Bronchial smooth muscle cell (primary cell): ENCODE measurements at places on chromosomes 3 and 15. TPM values are rescaled to one million over a fixed set of nuclear protein-coding genes. Genes with fewer than 3 reads are reported as not detected.

Gene SNURF
- total RNA-seq, result 87.3 and 257 TPM in 2 replicates

Gene ZIC4
- under 0.01 TPM in 1 of 2 replicates, not detected in the other for total RNA-seq

Gene CHL1
- under 0.01 and 16.2 TPM in 2 replicates for total RNA-seq

Gene GPR160
- under 0.01 TPM in 1 of 2 replicates, not detected in the other for total RNA-seq

Gene ZNF80
- total RNA-seq, result not detected in 2 replicates

Gene GOLGA8J
- total RNA-seq, result 0.09 TPM in 1 of 2 replicates, not detected in the other

Gene SKIC8
- total RNA-seq, result 68.8 and 77.1 TPM in 2 replicates

Gene CX3CR1
- not detected in 2 replicates for total RNA-seq

Gene FBXL22
- under 0.01 and 0.16 TPM in 2 replicates for total RNA-seq
